ENCODE measurements at places on chromosomes 16 and 17. TPM values are rescaled to one million over a fixed set of nuclear protein-coding genes. Genes with fewer than 3 reads are reported as not detected.

GRCh38 chr16:80932708-80933095, 74.0 kb downstream of the CMC2 start:
- no peak for DNase-seq
- peaks cover 6% of the 10 kb centered on the region for H3K4me1 ChIP-seq

DNA sequence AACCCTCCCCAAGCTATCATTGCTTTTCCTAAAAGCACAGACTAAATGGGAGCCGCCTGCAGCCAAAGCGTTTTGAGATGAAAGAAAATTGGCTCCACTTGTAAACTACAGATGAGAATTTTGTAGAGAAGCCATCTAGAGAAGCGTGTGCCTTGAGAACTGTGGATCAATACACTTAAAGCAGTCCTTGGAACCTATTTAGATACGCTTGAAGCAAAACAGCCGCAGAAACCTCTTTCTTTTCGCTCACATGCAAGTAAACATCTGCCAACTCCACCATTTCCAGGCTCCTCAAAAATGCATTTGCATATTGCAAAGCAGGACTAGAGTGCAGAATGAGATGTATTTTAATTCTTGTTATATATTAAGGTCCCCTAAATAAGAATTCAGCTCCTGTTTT, 13.1 kb downstream of the KIAA0513 start:
- no peak overlapping the region for H3K27ac ChIP-seq
- peaks cover 3% of the 10 kb centered on the region for H3K36me3 ChIP-seq

RPGRIP1L gene
- total RNA-seq: 9.6 TPM

DNA sequence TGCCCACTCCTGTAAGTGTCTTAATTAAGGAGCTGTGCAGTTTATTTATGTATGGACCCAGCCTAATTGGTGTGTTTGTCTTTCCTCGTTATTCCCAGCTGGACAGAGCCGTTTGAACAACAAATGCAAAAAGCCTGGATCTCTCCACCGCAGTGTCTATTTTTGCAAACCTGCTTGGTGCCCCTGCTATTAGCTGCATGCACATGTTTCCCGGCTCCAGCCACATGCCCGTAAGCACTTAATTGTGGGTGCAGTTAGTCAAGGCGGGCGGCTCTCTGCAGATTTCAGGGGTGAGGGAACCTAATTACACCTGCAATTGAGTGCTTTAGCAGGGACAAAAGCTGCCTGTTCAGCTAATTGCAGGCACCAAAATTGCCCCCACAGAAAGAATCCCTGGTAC, 74.0 kb upstream of the GSE1 start:
- H3K36me3 ChIP-seq: no peaks in the 10 kb centered on the region
- H3K4me1 ChIP-seq: peaks cover 2% of the 10 kb centered on the region
- DNase-seq: no peak
- H3K27me3 ChIP-seq: no peaks in the 10 kb centered on the region
- H3K27ac ChIP-seq: no peak overlapping the region

DNA sequence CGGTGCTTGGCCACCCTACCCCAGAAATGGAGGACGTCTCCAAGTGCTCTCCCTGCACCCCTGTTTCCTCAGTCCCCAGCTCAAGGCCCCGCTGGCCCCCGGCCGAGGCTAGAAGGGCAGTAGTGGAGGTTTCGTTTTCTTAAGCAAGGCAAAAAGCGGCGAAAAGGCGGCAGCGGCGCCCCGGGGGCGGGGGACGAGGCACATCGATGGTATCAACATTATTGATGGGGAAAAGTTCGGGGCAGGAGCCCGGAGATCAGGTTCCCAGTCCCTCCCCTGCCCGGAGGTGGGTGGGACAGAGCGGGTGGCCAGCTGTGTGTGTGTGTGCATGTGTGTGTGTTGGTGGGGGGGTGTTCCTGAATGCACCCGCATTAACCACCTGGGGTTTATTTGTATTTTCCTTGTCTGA, 4.1 kb upstream of the SALL1 start:
- H3K4me1 ChIP-seq: no peaks in the 10 kb centered on the region
- H3K27ac ChIP-seq: no peak overlapping the region
- H3K4me3 ChIP-seq: no peak overlapping the region
- peaks cover 55% of the 10 kb centered on the region for H3K27me3 ChIP-seq
- H3K36me3 ChIP-seq: peaks cover 6% of the 10 kb centered on the region

DNA sequence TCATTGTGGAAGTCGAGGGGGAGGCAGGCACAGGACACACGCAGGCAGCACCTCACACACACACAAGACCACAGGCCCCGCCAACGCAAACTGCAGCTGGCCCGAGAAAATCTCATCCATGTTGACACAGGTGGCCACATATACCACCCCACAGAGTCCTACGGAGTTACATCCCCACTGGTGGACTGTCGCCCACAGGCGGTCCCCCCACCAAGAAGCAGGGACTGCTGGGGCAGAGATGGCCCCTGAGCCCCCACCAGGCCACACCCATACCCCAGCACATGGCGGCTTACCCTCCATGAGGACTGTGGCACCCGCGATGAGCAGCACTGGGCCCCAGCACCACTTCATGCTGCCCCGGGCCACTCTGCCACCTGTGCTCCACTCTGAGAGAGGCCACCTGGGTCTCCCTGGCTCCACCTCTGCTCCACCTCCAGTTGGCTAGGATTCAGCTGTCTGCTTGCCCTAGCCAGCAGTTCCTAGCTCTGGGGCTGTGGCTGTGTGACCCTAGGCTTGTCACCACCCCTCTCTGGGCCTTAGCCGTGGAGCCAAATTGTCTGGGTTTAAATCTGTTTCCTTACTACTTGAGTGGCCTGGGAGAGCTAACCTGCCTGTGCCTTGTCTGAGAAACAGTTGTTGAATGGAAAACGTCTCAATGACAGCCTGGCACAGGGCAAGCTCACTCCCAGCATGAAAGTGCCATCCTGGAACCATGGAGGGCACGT, at the start of gene PRSS53:
PRSS53 (minus strand) TSS at position 485 of the 725 bp plus-strand sequence; CDS start at position 351, 134 bp downstream.
- peaks cover 24% of the 10 kb centered on the region for H3K36me3 ChIP-seq
- H3K4me3 ChIP-seq: no peak within 1 kb of the TSS
- DNase-seq: no peak
- no peak within 1 kb of the TSS for H3K27ac ChIP-seq

GRCh38 chr16:85166281-85166680, 54.0 kb upstream of the CIBAR2 start:
- DNase-seq: no peak
- peaks cover 30% of the 10 kb centered on the region for H3K27me3 ChIP-seq
- H3K27ac ChIP-seq: no peak overlapping the region
- H3K4me1 ChIP-seq: no peaks in the 10 kb centered on the region
- H3K4me3 ChIP-seq: no peak overlapping the region

GRCh38 chr16:86363836-86364618, 146.3 kb upstream of the FOXF1 start:
- no peak overlapping the region for H3K27ac ChIP-seq
- DNase-seq: no peak
- H3K36me3 ChIP-seq: no peaks in the 10 kb centered on the region
- no peaks in the 10 kb centered on the region for H3K4me1 ChIP-seq
- H3K4me3 ChIP-seq: no peak overlapping the region

SPIRE2 gene
- 1.9 TPM for total RNA-seq

GRCh38 chr16:3059723-3060242, 5.7 kb upstream of the IL32 start:
- peaks cover 31% of the 10 kb centered on the region for H3K36me3 ChIP-seq
- H3K4me3 ChIP-seq: peak overlapping the region; percentile 85
- H3K4me1 ChIP-seq: peaks cover 59% of the 10 kb centered on the region
- H3K27me3 ChIP-seq: no peaks in the 10 kb centered on the region
- H3K27ac ChIP-seq: peak overlapping the region; percentile 89

DPEP1 gene
- not detected for total RNA-seq

GRCh38 chr17:43857141-43857540, 10.2 kb downstream of the CD300LG start:
- H3K27me3 ChIP-seq: no peaks in the 10 kb centered on the region
- no peak overlapping the region for H3K4me3 ChIP-seq
- H3K27ac ChIP-seq: no peak overlapping the region

DNA sequence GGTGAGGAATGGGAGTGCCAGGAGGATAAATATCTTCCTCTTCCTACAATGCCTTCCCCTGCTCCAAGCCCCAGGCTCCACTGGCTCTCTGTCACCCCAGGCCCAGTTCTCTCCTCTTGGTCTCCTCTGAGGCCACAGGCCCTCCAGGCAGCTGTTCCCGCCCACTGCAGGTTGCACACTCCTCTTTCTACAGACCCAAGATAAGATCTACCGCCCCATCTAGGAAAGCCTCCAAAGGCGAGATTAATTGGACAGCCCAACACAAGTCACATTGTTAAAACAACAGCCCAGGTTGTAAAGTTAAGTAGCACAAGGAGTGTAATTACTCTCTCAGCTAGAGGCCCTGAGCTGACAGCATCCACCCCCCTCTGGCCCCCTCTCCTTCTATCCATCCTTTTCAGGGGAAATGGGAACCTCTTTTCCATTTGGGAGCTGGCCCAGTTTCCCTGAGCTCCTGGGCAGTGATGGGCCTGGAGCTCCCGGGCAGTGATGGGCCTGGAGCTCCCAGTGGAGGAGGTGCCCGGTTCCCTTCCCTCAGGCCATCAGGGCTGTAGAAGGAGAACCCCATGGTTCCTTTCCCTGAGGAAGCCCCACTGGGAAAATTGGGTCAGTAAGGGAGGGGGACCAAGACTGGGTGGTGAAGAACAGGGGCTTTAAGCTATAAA, 7.3 kb downstream of the DLX4 start:
- no peak overlapping the region for H3K4me3 ChIP-seq
- DNase-seq: no peak
- peaks cover 60% of the 10 kb centered on the region for H3K27me3 ChIP-seq
- peaks cover 2% of the 10 kb centered on the region for H3K4me1 ChIP-seq
- H3K36me3 ChIP-seq: no peaks in the 10 kb centered on the region

GRCh38 chr16:27264151-27264550, 4.4 kb downstream of the NSMCE1 start:
- H3K27me3 ChIP-seq: no peaks in the 10 kb centered on the region
- H3K4me1 ChIP-seq: peaks cover 61% of the 10 kb centered on the region
- no peak for DNase-seq
- H3K27ac ChIP-seq: peak overlapping the region; percentile 66
- no peak overlapping the region for H3K4me3 ChIP-seq

POLDIP2 gene
- 89.7 TPM for total RNA-seq

DNA sequence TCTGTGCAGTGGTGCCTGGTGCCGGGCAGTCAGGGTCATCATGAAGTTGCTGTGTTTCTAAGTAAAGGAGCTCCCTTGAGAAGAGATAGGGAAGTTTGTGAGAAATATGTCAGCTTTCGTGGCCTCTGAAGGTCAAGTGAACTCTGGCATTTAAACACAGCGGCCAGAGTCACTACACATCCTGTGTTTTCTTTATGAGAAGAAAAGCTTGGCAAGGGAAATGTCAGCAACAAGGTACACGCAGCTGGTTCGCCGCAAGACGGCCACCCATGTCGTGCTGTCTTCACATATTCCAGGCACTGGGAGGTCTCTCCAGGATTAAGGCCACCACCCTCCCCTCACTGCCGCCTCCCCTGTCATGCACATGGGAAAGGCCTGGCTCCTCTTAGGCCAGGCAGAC, 33.2 kb upstream of the PEMT start:
- no peaks in the 10 kb centered on the region for H3K36me3 ChIP-seq
- no peak for DNase-seq
- H3K27ac ChIP-seq: no peak overlapping the region
- H3K4me3 ChIP-seq: no peak overlapping the region

DNA sequence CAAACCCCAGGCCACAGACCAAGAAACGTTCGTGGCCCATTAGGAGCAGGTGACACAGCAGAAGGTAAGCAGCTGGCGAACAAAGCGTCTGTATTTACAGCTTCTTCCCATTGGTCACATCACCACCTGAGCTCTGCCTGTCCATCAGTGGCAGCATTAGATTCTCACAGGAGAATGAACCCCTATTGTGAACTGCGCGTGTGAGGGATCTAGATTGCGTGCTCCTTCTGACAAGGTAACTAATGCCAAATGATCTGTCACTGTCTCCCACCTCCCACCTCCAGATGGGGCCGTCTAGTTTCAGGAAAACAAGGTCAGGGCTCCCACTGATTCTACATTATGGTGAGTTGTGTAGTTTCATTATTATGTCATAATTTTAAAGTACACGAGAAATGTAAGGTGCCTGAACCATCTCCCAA, 186.3 kb downstream of the CPPED1 start:
- H3K27me3 ChIP-seq: no peaks in the 10 kb centered on the region
- DNase-seq: no peak
- H3K27ac ChIP-seq: no peak overlapping the region
- H3K36me3 ChIP-seq: no peaks in the 10 kb centered on the region
- peaks cover 27% of the 10 kb centered on the region for H3K4me1 ChIP-seq

DNA sequence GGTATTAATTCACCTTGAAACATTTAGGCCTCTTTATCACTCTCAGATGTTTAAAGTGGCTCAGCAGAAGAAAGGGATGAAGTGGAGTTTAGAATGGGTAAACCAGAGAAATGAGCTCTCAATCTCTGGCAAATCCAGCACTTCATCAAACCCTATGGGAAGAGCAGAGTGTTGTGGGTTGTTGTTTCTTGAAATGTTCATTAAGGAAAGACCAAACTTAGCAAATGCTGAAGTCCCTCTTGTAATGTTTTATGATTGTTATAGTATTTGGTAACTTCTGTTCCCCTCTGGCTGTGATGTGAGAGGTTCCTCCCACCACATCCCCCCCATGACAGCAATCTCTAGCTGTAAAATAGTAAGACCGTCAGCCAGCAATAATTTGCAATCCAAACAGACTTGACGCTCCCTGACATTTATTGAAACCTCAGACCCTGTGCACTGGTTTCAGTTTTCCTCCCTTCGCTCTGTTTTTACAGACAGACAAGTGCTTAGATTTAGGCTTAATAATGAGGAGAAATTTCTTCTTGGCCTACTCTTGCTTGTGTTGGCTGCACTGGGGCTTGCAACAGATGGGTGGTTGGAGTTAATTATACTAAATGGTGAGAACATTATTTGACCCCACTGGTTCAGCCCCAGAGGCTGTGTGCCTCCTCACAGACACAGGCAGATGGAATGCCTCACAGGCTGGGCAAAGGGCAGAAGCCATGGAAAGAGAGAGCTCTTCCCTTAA, 609.4 kb upstream of the SOX9 start:
- H3K27me3 ChIP-seq: no peaks in the 10 kb centered on the region
- no peaks in the 10 kb centered on the region for H3K36me3 ChIP-seq
- H3K4me3 ChIP-seq: no peak overlapping the region
- H3K27ac ChIP-seq: no peak overlapping the region

CCDC200 gene
- not detected for total RNA-seq

TBX4 gene
- total RNA-seq: not detected

TMEM238L gene
- not detected for total RNA-seq

- H3K36me3 ChIP-seq: peaks cover 10% of the 10 kb centered on the region
- no peaks in the 10 kb centered on the region for H3K27me3 ChIP-seq
- no peak overlapping the region for H3K4me3 ChIP-seq
- no peak overlapping the region for H3K27ac ChIP-seq
Observed at GRCh38 chr17:4810696-4811290, 3.8 kb downstream of the PLD2 start.

GRCh38 chr17:15453782-15454181, 13.6 kb downstream of the CDRT4 start:
- no peak overlapping the region for H3K4me3 ChIP-seq
- no peak overlapping the region for H3K27ac ChIP-seq
- no peak for DNase-seq

DNA sequence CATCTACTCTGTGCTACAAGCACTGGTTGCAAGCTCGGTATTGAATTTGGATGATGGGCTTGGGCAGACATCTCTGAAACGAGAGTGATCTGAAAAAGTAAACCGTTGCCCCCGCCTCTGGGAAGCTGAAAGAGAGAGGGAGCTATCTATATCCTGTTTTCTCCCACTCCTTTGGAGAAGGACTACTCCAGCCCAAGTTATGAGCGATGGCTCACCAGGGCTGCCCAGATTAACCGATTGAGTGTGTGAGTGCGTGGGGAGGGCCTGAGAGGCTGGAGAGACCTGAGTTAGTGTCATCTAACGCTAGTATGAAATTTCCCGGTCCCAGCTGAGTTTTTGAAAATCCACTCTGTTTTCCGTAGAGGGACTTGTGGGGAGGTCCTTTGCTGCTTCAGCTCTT, 11.5 kb downstream of the MGAT5B start:
- no peak overlapping the region for H3K4me3 ChIP-seq
- H3K27ac ChIP-seq: no peak overlapping the region
- no peaks in the 10 kb centered on the region for H3K4me1 ChIP-seq
- H3K36me3 ChIP-seq: no peaks in the 10 kb centered on the region
